Esophagus mucosa (tissue), 1 donor: ENCODE measurements at places on chromosomes 5 and 9.
A peak's percentile ranks its signal among the peaks of the same experiment; 100 is the strongest.

- ATAC-seq: peak; percentile 89
Measured at GRCh38 chr9:96217754-96218693, 84.0 kb downstream of the HSD17B3 start.

GRCh38 chr5:57221049-57221568 is 47.2 kb downstream of the GPBP1 start:
- peak; percentile 66 for ATAC-seq

GRCh38 chr9:108259917-108260675 is 595.7 kb downstream of the ACTL7B start:
- peak; percentile 78 for ATAC-seq

GRCh38 chr5:149471406-149472183 is 79.6 kb downstream of the CSNK1A1 start:
- ATAC-seq: peak; percentile 73

GRCh38 chr9:94533155-94533554 is 21.7 kb upstream of the PCAT7 start:
- no peak for ATAC-seq

DNA sequence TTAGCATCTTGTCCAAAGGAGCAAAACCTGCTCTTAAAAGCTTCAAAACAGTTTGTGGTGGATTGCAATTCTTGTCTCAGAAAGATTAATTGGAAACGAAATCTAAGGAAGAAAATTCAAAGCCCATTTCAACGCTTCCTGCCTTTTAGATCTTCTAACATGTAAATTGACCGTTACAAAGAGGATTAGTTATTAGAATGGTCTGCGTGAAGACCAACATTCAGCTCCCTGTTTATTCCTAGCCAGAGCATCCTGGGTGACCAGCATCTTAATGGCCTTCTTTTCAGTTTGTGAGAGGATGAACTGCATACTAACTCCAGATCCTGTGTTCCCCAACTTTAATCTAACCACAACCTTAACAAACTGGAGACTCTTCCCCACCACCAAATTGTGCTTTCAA is 109.9 kb upstream of the SLC1A3 start:
- ATAC-seq: no peak

- ATAC-seq: no peak
Measured at GRCh38 chr5:134370311-134370870, 978 bp upstream of the UBE2B start.

- ATAC-seq: no peak
Measured at GRCh38 chr5:150556859-150557508, 49.1 kb downstream of the NDST1 start.

DNA sequence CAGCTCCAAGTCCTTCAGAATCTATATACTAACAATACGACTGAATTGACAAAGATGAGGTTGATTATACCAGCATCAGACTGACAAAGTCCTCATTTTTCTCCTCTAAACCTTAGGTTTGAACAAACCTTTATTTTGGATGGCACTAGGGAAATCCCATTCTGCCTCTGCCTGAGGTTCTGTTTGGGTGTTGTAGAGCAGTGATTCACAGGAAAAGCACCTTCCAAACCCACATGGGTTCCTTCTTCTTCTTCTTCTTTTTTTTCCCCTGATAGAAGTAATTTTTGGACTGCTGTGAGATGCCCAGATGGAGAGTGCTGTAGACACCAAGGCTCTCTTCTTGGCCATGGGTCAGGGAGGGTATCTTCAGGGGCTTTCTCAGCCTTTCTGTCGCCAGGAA is 164.9 kb upstream of the PAPPA start:
- no peak for ATAC-seq

DNA sequence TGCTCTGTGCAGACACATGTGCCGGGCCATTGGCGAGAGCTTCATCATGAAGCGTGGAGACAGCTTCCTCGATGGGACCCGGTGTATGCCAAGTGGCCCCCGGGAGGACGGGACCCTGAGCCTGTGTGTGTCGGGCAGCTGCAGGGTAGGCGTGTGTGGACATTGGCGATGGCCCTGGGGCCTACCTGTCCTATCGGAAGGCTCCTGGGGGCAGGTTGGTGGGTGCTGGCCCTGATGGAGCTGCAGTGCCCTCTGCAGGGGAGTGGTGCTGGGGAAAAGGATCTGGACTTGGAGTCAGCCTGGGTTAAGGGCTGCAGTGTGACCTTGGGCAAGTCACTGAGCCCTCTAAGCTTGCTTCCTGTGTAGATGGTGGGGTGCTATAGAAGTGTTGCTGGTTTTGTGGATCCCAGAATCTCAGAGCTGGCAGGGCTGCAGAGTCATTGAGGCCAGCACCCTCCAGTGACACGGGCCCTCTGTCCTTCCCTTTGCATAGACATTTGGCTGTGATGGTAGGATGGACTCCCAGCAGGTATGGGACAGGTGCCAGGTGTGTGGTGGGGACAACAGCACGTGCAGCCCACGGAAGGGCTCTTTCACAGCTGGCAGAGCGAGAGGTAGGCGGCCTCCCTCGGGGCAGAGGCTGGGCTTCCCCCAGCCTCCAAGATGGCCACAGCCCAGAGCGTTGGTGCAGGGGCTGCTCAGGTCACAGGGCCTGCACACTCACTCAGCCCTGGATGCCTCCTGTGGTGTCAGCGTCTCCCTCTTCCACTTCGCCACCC is 15.8 kb downstream of the ADAMTS13 start:
- ATAC-seq: peak; percentile 2

GRCh38 chr9:88280816-88281382 is 107.3 kb upstream of the SPIN1 start:
- no peak for ATAC-seq

- ATAC-seq: peak; percentile 57
Measured at GRCh38 chr9:110623462-110624025, 44.0 kb upstream of the SVEP1 start.

DNA sequence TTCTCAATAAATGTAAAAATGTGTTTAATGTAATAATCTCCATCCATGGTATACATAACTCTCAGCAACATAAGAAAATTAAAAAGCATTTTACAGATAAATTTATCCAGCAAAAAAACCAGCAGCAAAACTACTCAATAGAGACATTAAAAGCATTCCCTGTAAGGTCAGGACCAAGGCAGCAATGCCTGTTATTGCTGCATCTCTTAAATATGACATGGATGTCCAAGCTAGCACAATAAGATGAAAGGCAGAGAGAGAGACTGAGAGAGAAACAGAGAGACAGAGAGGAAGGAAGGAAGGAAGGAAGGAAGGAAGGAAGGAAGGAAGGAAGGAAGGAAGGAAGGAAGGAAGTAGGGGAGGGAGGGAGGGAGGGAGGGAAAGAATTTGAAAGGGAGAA is 289.0 kb upstream of the PAPPA start:
- ATAC-seq: no peak

DNA sequence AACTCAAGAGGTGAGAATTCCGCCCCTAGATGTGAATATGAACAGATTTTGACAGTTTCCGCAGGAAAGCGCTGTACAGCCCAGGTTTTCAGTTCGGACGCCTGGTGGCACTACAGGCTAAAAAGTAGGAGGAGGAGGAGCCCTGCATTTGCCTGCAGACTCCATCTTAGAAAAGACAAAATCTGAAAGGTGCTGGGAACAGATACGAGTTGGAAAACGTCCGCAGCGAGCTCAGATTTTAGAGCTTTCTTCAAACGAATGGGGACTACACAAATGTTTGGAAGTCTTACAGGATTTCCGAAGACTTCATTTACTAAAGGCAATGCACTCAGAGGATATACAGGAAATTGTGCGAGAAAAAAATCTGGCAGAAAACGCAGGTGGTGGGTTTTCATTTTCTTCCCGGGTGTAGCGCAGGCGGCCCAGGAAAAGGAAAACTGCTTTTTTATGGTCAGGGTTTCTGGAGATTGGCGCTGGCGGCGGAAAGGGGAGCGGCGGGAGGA is 9.9 kb upstream of the PCDHB2 start:
- no peak for ATAC-seq

DNA sequence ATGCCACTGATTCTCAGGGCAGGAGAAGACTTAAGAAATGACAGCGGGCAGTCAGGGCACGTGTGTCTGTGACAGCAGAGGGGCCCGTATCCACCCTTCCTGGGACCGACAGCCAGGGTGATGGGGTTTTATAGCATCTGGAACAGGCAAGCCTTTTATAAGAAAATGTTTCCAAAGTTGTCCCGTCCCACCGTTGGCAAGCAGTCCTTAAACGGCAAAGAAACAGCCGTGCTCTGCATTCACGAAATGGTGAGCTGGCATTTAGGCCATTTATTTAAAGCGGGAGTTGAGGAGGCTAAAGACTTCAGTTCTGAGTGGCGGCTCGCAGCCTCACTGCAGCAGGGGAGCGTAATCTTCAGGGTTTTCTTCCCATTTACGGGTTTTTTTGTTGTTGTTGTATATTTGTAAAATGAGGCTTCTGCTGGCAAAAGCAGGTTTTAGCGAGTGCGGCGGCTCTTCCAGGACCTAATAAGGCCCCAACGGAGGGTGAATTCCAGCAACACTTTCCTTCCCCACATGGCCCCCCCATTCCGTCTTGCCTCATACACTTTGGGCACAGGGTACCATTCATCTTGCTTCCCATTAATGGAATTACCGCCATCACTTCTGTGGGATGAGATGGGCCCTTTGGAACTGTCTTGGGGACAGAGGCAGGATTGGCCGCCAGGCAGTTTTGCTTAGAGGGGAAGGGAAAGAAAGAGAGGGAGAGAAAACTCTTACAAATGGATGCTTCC is 15.8 kb downstream of the NEK6 start:
- no peak for ATAC-seq

DNA sequence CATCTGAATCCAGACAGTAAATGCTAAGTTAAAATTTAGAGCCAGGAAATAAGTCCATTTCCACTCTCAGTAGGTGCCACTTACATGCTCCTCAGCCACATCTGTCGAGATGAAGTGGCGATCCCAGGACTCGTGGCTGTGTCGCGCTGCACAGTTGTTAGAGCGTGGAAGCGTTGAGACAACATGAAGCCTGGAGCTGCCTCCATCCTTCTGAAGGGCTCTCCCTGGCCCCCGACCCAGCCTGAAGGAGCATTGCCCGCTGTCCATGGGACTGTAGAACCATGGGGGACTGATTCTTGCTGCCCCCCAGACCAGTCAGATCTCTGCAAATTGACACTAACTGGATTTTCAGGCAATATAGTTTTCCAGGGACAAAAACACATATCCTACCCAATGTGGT is 58.9 kb downstream of the IRX1 start:
- ATAC-seq: no peak

DNA sequence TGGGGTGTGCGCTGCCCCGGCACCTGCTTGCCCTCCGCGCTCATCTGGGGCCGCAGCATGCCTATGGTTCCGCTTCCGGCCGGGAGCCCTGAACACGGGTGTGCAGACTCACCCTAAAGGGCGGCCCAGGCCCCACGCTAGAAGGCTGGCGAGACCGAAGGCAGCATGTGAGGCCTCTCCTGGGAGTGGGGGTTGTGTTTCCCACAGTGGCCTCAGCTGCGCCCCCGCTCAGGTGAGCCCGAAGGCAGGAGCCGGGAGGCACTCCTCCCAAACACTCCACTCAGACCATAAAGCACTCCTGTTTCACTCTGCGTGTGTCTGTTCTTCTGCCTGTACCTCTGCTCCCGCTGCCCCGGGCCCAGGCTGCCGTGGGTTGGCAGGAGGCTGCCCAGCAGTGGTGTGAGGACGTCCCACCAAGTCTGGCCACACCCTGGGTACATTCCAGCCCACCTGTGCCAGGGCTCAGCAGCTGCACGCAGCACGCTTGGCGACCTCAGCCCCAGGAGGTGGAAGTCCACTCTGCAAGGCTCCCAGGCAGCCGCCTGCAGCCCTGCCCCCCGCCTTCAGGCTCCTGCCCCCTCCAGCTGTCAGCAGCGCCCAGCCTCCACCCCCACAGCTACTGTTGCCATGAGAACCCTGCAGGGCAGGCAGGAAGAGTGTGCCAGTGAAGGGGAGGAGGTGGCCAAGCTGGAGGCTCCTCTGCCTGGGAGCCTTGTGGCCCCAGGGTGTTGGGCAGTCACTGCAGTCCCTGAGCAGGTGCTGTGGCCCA is 1.2 kb upstream of the AJM1 start:
- peak; percentile 2 for ATAC-seq

GRCh38 chr9:119839888-119840287 is 470.7 kb upstream of the BRINP1 start:
- no peak for ATAC-seq

DNA sequence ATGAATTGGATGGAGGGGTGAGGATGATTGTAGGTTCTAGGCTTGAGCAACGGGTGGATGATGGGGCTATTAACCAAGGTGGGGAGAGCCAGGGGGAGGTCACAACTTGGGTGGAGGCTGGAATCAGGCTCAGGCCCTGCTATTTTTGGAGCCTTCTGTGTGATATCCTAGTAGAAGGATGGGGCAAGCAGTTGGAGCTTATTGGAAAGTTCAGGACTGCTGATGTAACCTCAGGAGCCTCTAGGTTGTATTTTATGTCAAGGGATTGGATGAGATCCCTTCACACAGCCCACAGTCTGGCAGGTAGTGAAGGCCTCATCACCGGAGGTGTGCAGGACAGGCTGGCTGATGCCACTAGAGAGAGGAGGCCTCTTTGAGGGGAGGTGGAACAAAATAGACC is 11.2 kb upstream of the RPS14 start:
- no peak for ATAC-seq

- no peak for ATAC-seq
Measured at GRCh38 chr9:2568689-2569088, 52.9 kb upstream of the VLDLR start.

GRCh38 chr5:129041196-129041881 is 53.2 kb upstream of the ISOC1 start:
- no peak for ATAC-seq

- ATAC-seq: no peak
Measured at GRCh38 chr5:98583586-98583985, 189.9 kb upstream of the RGMB start.

- no peak for ATAC-seq
Measured at GRCh38 chr9:3962496-3962895, 337.4 kb downstream of the GLIS3 start.

DNA sequence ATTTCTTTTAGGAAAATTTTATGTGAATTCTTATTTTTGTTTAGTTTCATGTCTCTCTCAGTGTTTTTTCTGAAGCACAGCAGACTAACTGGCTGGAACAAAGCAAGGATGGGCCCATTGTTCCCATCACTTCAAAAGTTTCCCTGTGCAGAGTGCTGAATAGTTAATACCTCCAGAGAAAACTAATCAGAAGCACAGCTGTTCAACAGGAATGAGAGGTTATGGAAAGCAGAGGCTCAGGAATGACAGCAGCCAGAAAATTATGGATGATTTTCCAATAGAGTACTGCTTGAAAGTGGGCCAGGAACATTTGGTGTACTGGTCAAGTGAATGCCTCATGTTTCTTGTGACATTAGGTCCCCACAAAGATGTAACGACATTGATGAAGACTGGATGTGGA is 173.0 kb upstream of the TARS1 start:
- no peak for ATAC-seq

DNA sequence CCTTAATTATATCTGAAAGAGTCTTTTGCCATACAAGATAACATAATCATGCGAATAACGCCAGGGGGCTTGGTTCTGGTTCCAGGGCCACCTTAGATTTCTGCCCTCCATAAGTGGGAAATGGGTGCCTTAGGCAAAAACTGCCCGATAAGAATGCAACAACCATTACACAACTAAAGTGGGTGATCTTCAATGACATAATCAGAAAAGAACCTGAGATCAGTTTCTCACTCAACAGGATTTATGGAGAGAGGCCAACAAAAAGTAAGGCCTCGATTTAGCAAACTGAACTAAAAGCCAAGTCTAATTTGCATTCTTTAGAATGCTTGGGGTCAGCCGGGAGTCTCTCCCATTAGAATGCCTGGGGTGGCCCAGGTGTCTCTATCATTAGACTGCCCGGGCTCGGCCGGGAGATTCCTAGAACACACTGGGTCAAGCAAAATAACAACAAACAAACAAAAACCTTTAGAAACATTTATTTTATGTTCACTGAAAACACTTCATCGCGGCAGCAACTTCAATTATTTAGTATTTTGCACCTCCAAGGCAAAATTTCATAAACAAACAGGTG is 194.8 kb downstream of the AUH start:
- no peak for ATAC-seq
